Motor neuron (in vitro differentiated cells): ENCODE measurements at places on chromosomes 5 and 9. TPM values are rescaled to one million over a fixed set of nuclear protein-coding genes. Genes with fewer than 3 reads are reported as not detected.

Gene GALT
- 28.9 and 46.6 TPM in 2 replicates for total RNA-seq

Gene ARSI
- 2.5 and 3.4 TPM in 2 replicates for total RNA-seq

Gene KIAA1958
- total RNA-seq: 22.0 and 26.3 TPM in 2 replicates

Gene LCN10
- 0.33 and 0.36 TPM in 2 replicates for total RNA-seq

Gene RGS7BP
- total RNA-seq: 0.10 and 0.11 TPM in 2 replicates

Gene MCTP1
- total RNA-seq: 6.6 and 7.5 TPM in 2 replicates

Gene CCDC171
- total RNA-seq: 14.4 and 15.1 TPM in 2 replicates

Gene ARHGEF37
- 1.2 and 1.3 TPM in 2 replicates for total RNA-seq

Gene PCDHB6
- 0.54 and 2.5 TPM in 2 replicates for total RNA-seq

Gene HEMGN
- total RNA-seq: 1.0 and 1.6 TPM in 2 replicates

Gene PNPLA7
- 1.1 and 2.2 TPM in 2 replicates for total RNA-seq

Gene IFNA13
- not detected in 2 replicates for total RNA-seq
